Trophoblast cell (in vitro differentiated cells and primary cell): ENCODE measurements at places on chromosomes 12 and 14.
A peak's percentile ranks its signal among the peaks of the same experiment; 100 is the strongest.

DNA sequence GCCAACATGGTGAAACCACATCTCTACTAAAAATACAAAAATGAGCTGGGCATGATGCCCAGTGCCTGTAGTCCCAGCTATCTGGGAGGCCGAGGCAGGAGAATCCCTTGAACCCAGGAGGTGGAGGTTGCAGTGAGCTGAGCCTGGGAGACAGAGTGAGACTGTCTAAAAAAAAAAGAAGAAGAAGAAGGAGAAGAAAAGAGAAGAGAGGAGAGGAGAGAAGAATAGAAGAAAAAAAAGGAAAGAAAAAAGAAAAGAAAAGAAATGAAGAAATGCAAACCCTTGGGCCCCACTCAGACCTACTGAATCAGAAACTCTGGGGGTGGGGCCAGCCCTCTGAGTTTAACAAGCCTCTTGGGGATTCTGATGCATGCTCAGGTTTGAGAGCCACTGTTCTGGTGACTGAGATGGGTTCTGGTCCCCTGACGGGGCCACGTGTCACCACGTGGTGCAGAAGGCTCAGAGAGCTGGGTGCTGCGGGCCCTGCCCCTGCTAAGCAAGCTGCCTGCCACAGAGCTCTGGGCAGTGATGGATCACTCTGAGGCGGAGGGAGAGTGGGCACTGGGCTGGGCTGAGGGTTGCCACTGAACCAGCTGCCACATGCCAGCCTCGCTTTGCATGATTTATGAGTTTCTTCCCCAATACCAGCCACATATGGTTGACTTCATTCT, 37.5 kb downstream of the ERH start:
- H3K4me1 ChIP-seq: peaks cover 11% of the 10 kb centered on the region
- DNase-seq: no peak
- no peak overlapping the region for H3K27ac ChIP-seq
- H3K36me3 ChIP-seq: no peaks in the 10 kb centered on the region

- H3K36me3 ChIP-seq: no peaks in the 10 kb centered on the region
- no peaks in the 10 kb centered on the region for H3K4me1 ChIP-seq
- DNase-seq: no peak
- H3K4me3 ChIP-seq: no peak overlapping the region
- no peaks in the 10 kb centered on the region for H3K27me3 ChIP-seq
- no peak overlapping the region for H3K27ac ChIP-seq
Measured at GRCh38 chr12:131353376-131353775, 357.5 kb upstream of the SFSWAP start.

DNA sequence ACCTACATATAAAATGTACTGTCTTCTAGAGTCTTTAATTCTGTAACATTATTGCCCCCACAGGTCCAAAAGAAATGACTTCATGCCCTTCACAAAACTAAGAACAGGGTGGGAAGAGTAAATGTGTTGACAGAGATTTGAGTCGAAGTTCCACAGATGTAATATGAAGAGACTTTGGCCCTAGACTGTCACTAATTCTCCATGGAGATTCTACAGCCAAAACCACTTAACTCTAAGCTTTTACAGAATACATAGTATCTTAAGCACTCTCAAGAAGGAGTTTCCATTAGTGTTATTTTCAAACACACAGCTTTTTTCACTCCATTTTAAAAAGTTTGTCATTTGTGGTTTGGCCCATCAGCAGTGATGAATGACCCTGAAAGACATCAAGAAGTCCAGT, 56.3 kb downstream of the ABCC9 start:
- no peaks in the 10 kb centered on the region for H3K4me1 ChIP-seq
- no peaks in the 10 kb centered on the region for H3K27me3 ChIP-seq

- H3K36me3 ChIP-seq: peaks cover 6% of the 10 kb centered on the region
- H3K4me3 ChIP-seq: no peak overlapping the region
- DNase-seq: no peak
- H3K4me1 ChIP-seq: peaks cover 22% of the 10 kb centered on the region
- no peaks in the 10 kb centered on the region for H3K27me3 ChIP-seq
Measured at GRCh38 chr12:95202691-95203486, 14.4 kb downstream of the FGD6 start.

DNA sequence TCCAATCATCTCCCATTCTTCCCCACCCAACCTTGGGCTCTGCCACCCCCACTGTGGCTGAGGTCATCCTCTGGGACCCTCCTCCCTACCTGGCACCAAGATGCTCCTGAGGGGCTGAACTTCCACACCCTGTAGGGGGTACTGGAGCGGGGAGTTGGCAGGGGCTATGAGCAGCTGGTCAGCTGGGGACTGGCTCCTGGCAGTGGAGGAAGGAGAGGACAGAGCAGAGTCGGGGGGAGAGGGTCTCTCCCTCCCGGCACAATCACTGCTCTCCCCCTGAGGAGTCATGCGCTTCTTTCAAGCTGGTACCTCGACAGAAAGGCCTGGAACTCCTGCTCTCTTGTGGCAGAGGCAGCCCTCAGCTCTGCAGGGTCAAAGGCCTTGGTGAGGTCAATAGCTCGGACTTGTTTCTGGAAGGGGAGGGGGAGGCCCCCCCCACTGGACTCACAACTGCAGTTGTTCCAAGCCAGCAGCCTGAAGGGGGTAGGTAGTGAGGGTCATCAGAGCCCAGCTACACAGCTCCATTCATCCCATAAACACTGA, 2.0 kb downstream of the B4GALNT1 start:
- H3K27ac ChIP-seq: no peak overlapping the region
- no peak overlapping the region for H3K4me3 ChIP-seq
- no peaks in the 10 kb centered on the region for H3K36me3 ChIP-seq
- H3K4me1 ChIP-seq: peaks cover 4% of the 10 kb centered on the region
- no peak for DNase-seq
- peaks cover 68% of the 10 kb centered on the region for H3K27me3 ChIP-seq

- no peak overlapping the region for H3K4me3 ChIP-seq
- H3K27ac ChIP-seq: peak overlapping the region; percentile 50
- H3K4me1 ChIP-seq: peaks cover 10% of the 10 kb centered on the region
- H3K36me3 ChIP-seq: peaks cover 20% of the 10 kb centered on the region
Measured at GRCh38 chr12:108564724-108565123, 2.3 kb downstream of the ISCU start.

- DNase-seq: no peak
- H3K4me3 ChIP-seq: no peak overlapping the region
- no peaks in the 10 kb centered on the region for H3K27me3 ChIP-seq
- H3K27ac ChIP-seq: no peak overlapping the region
Measured at GRCh38 chr14:105363847-105364708, 34.3 kb upstream of the TEX22 start.

GRCh38 chr14:64828071-64828470, 51.6 kb downstream of the SPTB start:
- no peak for DNase-seq
- no peak overlapping the region for H3K4me3 ChIP-seq
- H3K27me3 ChIP-seq: no peaks in the 10 kb centered on the region
- H3K36me3 ChIP-seq: no peaks in the 10 kb centered on the region

- H3K36me3 ChIP-seq: no peaks in the 10 kb centered on the region
- DNase-seq: no peak
- H3K4me1 ChIP-seq: no peaks in the 10 kb centered on the region
- H3K4me3 ChIP-seq: no peak overlapping the region
- H3K27me3 ChIP-seq: no peaks in the 10 kb centered on the region
Measured at GRCh38 chr12:128644664-128645296, 179.0 kb downstream of the SLC15A4 start.
